SHP77 (cell line): ENCODE measurements at places on chromosomes 1 and 21.
A peak's percentile ranks its signal among the peaks of the same experiment; 100 is the strongest.

- no peak for DNase-seq
These were observed 970.7 kb downstream of the KCNT2 start for GRCh38 chr1:195637539-195637938.

GRCh38 chr1:45001011-45001481, 10.1 kb downstream of the HECTD3 start:
- no peak for DNase-seq

DNA sequence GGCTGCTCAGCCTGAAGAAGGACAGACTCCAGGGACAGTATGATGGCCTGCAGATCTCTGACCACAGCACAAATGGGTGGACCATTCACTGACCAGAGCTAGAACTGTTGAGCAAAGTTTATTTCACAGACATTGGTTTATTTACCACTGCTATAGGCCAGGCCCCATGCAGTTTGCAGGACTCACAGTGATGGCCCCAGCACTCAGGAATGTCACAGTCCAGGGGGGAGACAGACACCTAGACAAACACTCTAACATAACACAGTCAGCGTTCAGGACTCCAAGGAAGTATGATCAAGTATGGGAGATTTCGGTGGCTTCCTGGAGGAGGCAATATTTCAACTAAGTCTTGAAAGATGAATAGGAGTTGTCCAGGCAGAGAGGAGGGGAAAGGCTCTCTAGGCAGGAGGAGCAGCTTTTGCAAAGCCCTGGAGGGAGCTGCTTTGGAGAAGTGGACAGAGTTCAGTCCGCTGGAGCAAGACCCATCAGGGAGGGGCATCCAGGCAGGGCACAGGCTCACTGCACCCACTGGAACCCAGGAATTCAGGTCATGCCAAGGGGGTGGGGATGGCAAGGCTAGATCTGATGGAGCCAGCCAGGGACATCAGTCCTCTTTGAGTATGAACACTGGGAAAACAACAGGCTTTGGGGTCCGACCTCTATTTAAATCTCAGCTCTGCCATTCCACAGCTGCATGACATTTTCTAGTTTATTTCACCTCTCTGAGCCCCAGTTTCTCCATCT, 454.3 kb downstream of the MATN1 start:
- no peak for DNase-seq

- DNase-seq, result peak; percentile 5
These were observed 92.1 kb downstream of the MAB21L3 start for GRCh38 chr1:116203181-116203723.

- no peak for DNase-seq
These were observed 54.9 kb upstream of the PPP2R5A start for GRCh38 chr1:212230329-212230728.

GRCh38 chr1:243396424-243396823, 140.6 kb downstream of the SDCCAG8 start:
- no peak for DNase-seq

DNA sequence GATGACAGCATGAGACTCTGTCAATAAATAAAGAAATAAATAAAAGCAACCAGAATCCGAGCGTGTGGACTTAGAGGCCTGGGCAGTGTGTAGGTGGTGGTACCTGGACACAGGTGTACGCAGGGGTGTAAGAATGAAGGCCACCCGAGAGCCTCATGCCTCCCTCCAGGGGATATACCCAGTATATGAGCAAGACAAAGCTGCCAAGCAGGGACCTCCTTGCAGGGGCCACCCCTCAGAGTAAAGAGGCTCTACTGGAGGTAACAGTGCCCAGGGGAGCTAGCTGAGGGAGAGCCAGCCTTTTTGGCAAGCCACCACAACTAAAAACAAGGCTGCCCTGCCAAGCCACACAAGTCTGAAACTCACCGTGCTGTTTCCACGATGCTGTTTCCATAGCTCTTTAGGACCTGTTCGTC, 179.2 kb upstream of the RAB4A start:
- DNase-seq, result no peak
